ENCODE measurements at places on chromosomes 1 and 21. TPM values are rescaled to one million over a fixed set of nuclear protein-coding genes. Genes with fewer than 3 reads are reported as not detected.
A peak's percentile ranks its signal among the peaks of the same experiment; 100 is the strongest.

DNA sequence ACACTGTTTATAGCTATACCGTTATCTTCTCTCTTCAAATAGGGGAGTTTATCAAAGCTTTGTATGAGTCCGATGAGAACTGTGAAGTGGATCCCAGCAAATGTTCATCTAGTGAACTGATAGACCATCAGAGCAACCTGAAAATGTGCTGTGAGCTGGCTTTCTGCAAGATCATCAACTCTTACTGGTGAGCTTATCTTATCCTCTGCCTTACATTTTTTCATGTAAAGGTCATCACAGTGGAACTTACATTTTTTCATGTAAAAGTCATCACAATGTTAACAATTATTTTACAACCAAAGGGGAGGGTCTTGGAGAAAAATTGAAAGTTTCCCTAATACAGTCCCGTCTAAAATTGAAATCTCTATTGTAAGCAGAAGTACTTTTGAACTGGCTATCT lies 45.2 kb downstream of the CLEC20A start:
- no peaks in the 10 kb centered on the region for H3K27me3 ChIP-seq
- H3K4me3 ChIP-seq, result no peak overlapping the region
- no peaks in the 10 kb centered on the region for H3K4me1 ChIP-seq
- no peaks in the 10 kb centered on the region for H3K36me3 ChIP-seq

GRCh38 chr1:159922511-159923202 lies 2.6 kb downstream of the TAGLN2 start:
- no peaks in the 10 kb centered on the region for H3K36me3 ChIP-seq
- peak; percentile 49 for DNase-seq
- peak overlapping the region; percentile 97 for H3K27ac ChIP-seq
- H3K27me3 ChIP-seq, result no peaks in the 10 kb centered on the region

GRCh38 chr1:5941671-5942070 lies 50.6 kb downstream of the NPHP4 start:
- DNase-seq, result no peak
- H3K4me1 ChIP-seq, result no peaks in the 10 kb centered on the region
- H3K27me3 ChIP-seq, result no peaks in the 10 kb centered on the region
- H3K4me3 ChIP-seq, result no peak overlapping the region
- H3K36me3 ChIP-seq, result no peaks in the 10 kb centered on the region

DNA sequence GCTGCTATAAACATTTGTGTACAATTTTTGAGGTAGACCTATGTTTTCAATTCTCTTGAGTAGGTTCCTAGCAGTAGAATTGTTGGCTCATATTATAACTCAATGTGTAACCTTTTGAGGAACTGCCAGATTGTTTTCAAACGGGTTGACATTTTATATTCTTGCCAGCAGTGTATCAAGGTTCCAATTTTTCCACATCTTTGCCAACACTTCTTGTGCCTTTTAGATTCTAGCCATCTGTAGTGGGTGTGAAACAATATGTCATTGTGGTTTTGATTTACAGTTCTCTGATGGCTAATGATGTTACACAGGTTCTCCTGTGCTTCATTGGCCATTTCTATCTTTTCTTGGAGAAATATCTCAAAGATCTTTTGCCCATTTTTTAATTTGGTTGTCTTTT lies 36.4 kb downstream of the MAP3K7CL start:
- DNase-seq, result no peak
- H3K4me1 ChIP-seq, result no peaks in the 10 kb centered on the region
- H3K27me3 ChIP-seq, result no peaks in the 10 kb centered on the region
- no peak overlapping the region for H3K27ac ChIP-seq
- H3K36me3 ChIP-seq, result no peaks in the 10 kb centered on the region

- H3K36me3 ChIP-seq, result no peaks in the 10 kb centered on the region
- no peaks in the 10 kb centered on the region for H3K4me1 ChIP-seq
- DNase-seq, result no peak
- H3K4me3 ChIP-seq, result no peak overlapping the region
Observed at GRCh38 chr1:200423235-200423634, 13.4 kb upstream of the ZNF281 start.

GRCh38 chr1:27031235-27032118 lies 18.8 kb upstream of the TENT5B start:
- no peaks in the 10 kb centered on the region for H3K4me1 ChIP-seq
- peak; percentile 77 for DNase-seq
- no peaks in the 10 kb centered on the region for H3K27me3 ChIP-seq

Gene TENT5C
- 7.0 TPM for total RNA-seq

Gene CYP4A11
- total RNA-seq, result 0.21 TPM

Gene RIMKLA
- total RNA-seq, result 0.62 TPM

Data from uterus (tissue), 4 donors.